Fibroblast of upper back skin (primary cell): ENCODE measurements at places on chromosomes 1 and 21.
A peak's percentile ranks its signal among the peaks of the same experiment; 100 is the strongest.

DNA sequence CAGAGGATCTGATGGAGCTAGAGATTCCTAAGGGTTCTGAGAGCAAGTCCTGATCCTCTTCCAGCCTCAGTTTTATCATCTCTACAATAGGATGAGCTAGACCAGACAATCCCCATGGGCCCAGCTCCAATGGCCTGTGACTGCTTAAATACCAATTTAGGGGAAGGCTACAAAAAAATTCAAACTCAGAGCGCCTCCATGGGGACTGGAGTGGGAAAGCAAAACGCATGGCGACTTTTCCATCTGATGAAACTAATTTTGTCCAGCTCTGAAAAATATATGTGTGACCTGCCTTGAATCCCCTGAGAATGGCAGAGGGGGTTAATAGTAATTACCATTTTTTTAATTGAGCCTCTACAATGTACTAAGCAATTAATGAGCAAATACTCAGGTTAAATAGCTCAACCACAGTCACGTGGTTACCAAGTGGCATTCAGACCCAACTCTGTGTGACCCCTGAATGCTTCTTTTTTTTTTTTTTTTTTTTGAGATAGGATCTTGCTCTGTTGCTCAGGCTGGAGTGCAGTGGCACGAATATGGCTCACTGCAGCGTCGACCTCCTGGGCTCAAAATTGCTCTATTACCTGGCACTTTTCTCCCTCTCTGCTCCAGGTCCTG lies 8.4 kb downstream of the EXTL1 start:
- DNase-seq, result no peak

GRCh38 chr1:31642897-31643296 lies 1.8 kb downstream of the PEF1 start:
- DNase-seq, result no peak

- no peak for DNase-seq
Measured at GRCh38 chr21:32748529-32748928, 20.7 kb upstream of the SYNJ1 start.

GRCh38 chr1:37317870-37318467 lies 156.4 kb upstream of the ZC3H12A start:
- DNase-seq, result no peak

GRCh38 chr21:44006656-44007055 lies 5.5 kb upstream of the TRAPPC10 start:
- DNase-seq, result peak; percentile 80

- no peak for DNase-seq
Measured at GRCh38 chr1:229243638-229244037, 27.3 kb upstream of the RAB4A start.

DNA sequence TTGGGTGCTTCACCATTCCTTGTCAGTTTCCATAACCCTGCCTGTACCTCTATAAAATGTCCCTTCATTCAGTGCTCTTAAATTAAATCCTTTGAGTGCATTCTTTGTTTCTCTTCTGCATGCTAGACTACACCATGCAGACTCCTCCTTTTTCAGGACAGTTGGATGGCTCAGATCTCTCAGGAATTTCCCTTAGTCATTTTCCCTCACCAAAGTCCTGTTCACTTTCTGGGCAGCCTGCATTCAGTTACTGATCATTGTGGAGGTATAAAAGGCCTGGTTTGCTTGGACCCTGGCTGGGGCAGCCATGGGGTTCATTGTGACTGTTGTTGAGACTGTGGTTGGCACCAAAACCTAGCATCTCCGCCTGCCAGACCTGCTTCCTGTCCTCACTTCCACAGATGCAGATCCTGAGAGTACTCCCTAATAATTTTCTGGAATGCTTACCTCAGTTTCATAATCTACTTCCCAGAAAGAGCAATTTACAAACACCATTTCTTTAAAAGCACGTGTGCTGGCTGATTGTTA lies 88.4 kb downstream of the PDE4B start:
- DNase-seq, result peak; percentile 30

DNA sequence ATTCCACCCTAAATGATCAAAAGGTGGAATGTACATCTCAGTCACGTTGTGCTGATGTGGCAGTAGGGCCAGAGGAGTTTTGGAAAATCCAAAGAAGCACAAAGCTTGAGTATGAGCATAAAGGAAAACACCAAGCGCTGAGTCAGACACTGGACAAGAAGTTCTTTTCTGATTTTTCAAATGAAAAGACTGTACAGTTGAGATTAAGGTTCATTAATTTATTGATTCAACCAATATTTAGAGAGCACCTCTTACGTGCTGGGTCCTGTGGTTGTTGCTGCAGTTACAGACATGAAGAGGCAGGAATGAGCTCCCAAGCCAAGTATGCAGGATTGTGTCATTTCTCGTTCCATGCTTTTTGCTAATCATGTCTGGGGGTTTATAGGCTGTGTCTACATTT lies 28.9 kb upstream of the APP start:
- DNase-seq, result peak; percentile 81

- DNase-seq, result no peak
Measured at GRCh38 chr1:32104127-32104526, 3.7 kb upstream of the KPNA6 start.

- no peak for DNase-seq
Measured at GRCh38 chr21:27143476-27143875, 176.6 kb upstream of the ADAMTS5 start.

DNA sequence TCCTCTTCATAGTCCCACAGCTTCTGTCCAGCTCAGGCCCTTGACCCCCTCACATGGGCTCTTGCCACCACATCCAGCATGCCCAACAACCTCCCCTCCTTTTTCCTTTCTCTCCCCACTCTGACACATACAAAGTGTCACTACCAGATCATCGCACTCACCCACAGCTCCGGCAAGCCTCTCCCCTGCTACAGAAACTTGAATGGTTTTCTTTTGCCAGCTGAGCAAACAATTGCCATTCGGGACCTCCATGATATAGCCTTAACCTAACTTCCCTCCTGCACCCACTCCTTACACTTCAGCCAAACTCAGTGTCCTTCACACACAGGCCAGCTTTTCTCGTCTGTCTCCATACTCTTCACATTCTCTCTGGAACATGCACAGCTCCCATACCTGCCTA lies 43.3 kb downstream of the MAB21L3 start:
- no peak for DNase-seq

DNA sequence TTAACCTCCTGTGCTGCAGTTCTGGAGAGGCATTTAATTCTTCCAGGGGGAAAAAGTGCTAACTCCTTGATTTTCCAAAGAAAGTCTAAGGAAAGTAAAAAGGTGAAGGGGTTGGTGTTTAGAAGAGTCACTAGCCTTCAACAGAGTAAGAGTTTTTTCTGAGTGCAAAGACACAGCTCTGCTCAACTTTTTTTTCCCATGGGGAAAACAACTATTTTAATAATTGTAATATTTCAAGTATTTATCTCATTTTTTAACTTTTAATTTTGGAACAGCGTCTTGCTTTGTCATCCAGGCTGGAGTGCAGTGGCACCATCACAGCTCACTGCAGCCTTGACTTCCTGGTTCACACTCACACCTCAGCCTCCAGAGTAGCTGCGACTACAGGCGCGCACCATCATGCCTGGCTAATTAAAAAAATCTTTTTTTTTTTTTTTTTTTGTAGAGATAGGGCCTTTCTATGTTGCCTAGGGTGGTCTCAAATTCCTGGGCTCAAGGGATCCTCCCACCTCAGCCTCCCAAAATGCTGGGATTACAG lies 202.6 kb downstream of the APP start:
- DNase-seq, result no peak

DNA sequence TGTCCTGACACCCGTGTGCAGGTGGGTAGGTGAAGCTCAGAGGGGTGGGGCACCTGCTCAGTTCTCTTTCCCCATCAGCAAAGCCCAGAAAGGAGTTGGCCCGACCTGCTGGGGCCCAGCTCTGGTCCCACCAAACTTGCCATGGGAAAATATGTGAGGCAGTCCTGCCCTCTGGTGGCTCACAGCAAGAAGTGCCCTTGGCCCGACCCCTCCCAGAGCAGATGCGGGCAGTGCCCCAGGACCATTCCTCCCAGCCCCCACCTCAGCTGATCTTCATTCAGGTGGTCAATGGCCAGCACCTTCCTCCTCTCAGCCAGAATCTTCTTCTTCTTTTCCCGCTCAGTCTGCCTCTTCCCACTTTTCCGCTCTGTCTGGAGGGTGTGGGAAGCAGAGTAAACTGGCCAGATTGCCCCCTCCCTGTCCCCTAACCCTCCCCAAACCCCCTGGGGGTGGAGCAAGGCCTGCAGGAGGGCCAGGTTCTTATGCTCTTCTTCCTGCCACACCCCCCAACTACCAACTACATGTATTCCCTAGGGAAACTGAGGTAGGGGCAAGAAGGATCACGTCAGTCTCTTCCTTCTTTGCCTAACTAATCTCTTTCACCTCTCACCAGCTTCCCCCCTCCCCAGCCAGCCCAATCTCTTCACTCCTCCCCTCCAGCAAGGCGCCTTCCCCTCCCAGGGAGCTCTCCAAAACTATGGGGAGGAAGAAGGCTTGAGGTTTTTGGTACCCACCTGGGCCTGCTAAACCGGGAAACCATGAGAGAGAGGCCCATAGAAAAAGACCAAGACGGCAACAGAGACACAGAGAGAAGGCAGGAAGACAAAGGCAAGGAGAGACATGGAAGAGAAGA lies 15.6 kb downstream of the TNNT2 start:
- DNase-seq, result peak; percentile 44

DNA sequence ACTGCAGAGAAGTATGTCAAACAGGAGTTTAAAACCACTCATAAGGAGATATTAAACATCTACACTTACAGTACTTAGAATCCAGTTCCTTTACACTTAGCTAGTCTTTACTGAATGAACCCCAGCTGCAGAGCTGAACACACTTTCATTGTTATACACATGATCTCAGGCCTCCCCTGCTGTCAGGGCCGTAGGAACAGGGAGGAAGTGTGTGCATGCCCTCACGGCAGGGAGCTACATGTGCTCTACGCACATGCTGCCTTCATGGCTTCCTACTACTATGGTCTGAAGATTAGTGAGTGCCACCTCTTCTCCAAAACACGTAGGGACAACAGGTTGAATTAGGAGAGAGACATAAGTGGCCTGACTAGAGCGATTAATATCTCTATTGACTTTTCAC lies 191.5 kb downstream of the SIPA1L2 start:
- no peak for DNase-seq

DNA sequence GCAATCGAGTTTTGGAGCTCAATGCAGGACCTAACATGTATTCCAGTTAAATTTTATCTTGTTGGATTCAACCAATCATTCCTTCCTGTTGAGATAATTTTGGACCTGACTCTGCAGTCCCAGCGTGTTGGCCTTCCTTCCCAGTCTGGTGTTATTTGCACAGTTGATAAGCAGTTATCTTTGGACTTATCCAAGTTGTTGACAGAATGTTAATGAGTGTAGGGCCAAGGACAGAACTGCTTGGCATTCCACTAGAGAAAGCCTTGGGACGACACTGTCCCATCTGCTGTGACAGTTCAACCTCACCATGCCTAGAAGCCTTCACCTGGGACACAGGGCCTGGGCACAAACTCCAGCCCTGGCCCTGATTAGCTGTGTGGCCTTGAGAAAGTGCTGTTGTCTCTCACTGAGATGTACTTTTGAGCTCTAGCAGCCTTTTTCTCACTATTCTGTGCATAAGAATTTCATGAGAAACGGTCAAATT lies 104.1 kb upstream of the SLC25A33 start:
- DNase-seq, result no peak

DNA sequence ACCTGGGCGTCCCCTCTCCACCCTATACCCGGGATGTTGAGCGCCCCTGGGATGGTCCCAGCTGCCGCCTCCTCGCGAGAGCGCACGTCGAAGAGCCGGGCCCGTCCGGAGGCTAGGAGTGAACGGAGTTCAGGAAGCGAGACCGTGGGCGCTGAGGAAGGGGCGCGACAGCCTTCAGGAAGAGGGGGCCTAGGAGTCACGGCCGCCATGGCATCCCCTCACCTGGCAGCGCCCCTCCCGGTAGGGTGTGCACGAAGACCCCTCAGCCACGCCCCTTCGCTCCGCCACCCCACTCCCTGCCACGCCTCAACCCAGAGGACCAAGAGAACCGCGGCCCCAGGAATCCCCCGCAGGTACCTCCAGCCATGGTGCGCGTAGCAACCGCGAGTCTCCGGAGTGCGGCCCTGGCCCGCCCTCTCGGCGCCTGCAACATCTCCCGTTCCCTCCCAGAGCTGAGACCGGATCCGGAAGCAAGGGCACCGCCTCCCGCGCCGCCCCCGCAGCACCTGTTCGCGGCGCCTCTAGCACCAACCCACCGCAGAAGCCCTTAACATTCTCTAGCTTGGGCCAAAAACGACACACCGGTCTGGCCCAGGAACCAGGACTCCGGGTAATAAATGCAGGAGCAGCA lies at the start of gene TSTD1:
TSS of gene TSTD1 (minus strand) at position 442 of the 631 bp plus-strand sequence. CDS start at position 367, 75 bp downstream.
- no peak for DNase-seq

GRCh38 chr1:61770131-61770530 lies 27.9 kb downstream of the PATJ start:
- DNase-seq, result no peak

DNA sequence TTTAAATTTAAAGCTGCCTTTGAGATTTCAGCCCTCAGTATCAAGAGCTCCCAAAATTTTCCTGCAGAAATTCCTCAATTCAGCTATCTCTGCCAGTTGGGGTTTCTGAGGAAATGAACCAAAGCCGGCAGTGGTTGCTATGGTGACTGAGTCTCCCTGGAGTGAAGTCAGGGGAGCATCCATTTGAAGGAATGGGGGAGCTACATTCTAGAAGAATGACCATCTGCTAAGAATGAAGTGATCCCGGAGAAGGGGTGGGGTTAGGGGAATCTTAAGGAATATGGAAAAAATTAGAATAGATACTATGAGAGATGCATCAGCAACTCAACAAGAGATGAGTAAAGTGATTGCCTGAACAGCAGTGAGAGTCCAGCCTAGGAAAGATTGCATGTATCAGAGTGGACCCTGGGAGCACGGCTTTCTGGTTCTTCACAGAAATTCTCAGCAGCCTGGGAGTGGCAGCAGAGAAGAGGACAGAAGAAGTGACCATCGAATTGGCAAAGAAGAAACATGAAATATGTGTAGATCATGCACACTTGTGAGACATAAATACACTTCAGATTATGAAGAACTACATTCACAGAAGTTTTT lies 94.7 kb downstream of the CHD1L start:
- peak; percentile 11 for DNase-seq

GRCh38 chr21:35528116-35529042 lies 479.3 kb upstream of the RUNX1 start:
- DNase-seq, result peak; percentile 32
